AG09319 (cell line): ENCODE measurements at places on chromosomes 16 and 17.
A peak's percentile ranks its signal among the peaks of the same experiment; 100 is the strongest.

DNA sequence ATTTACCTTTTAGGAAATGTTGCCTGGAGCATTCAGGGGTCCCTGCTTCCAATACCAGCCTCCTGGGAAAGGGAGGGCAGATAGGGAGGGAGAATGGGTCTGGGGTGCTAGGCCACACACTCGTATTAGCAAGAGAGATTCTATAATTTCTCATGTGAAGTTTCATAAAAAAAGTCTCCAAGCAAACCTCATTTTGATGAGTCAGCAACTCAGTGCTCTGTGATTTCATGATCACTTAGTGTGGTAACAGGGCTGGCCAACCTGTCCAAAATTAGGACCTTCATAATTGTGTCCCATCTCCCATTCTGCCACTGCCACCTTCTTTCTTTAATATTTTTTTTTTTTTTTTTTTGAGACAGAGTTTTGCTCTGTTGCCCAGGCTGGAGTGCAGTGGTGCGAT, 41.4 kb downstream of the IGF2BP1 start:
- DNase-seq = no peak

GRCh38 chr17:11598274-11599221, at the start of gene DNAH9:
Gene DNAH9 (plus strand): TSS chr17:11598470. CDS start chr17:11598499, 29 bp downstream.
- DNase-seq = no peak

- no peak for DNase-seq
These were observed 116.7 kb downstream of the C16orf78 start for GRCh38 chr16:49490321-49490705.

DNA sequence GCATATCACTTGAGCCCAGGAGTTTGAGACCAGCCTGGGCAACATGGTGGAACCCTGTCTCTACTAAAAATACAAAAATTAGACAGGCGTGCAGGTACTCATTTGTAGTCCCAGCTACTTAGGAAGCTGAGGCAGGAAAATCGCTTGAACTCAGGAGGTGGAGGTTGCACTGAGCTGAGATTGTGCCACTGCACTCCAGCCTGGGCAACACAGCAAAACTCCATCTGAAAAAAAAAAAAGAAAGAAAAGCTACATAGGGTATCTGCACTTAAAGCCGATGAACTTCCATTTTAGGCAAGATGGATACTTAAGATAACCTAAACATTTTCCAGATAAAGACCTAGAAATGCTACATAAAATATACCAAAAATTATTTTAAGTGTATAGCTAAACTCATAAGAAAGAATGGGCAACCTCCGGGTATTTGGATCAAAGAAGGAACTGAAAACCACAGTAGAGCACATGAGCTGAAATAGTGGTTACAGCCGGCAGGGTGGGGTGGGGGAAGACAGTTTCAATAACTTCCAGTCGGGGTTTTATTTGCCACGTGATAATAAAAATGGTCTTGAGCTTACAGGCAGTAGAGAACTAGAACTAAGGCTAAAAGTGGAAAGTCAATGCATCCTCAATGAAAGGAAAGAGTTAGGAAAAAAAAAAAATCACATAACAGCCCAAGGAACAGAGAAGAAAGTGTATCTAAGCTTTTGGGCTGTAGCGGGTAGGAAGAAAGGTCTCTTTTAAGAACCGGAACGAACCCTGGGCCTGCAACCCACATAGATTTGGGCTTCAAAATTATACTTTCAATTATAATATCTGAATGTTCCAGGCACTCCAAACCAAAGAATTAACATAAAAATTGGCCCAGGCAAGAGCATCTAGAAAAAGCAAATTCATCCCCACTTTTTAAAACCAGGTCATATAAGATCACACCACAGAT, 53.1 kb downstream of the CFDP1 start:
- DNase-seq = no peak

GRCh38 chr16:19419698-19420075, 2.0 kb downstream of the TMC5 start:
- DNase-seq = no peak

DNA sequence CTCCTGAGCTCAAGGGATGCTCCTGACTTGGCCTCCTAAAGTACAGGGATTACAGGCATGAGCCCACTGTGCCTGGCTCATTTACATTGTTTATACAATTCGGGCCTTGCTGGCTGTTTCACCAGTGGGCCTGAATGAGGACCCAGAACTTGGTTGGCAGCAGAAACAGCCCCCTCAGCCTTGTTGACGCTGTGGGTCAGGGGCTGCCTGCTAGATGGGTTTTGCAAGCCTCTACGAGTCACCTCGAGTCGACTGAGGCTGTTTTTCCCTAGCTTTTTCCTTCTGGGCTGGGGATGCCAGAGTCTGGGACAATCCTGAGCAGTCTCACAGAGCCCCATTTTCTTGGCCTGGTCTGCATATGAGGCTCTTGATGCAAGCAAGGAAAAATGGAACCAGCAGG, 16.1 kb downstream of the PPL start:
- DNase-seq = no peak

DNA sequence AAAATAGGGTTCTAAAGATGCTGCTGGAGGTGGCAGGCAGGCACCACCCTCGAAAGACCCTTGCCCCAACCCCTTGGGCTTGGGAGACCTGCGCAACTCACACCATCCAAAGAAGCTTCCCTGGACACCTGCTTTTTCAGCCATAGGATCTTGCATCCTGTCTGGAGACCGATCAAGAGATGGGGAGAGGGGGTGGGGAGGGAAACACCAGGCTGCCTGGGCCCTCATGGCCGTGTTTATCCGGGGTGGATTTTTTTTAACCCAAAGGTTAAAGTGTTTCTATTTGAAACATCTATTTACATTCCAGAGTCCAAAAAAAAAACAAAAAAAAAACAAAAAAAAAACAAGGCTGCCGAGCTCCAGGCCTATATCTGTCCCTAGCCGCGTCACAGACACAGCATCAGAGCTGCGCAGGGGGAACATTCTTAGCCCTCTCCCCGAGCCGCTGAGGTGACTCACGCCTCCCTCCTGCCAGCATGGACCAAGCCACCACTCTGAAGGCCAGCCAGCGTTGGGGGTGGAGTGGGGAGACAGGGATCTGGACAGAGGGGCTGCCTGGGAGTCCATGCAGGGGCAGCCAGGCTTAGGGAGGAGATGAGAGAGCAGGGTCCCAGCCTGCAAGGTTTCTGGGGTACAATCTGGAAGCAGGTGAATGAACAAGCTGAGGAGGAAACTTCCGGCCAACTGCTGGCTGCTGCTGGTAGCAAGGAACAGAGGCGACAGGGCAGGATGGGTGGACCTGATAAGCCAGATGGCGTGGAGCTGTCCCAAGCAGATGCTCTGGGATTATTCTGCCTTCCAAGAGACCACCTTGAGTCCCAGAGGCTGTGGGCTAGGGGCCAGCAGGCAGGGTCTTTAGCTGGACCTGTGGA, 14.8 kb downstream of the HDAC5 start:
- peak; percentile 90 for DNase-seq

- no peak for DNase-seq
These were observed 1.4 kb downstream of the GCSH start for GRCh38 chr16:81094771-81095251.

DNA sequence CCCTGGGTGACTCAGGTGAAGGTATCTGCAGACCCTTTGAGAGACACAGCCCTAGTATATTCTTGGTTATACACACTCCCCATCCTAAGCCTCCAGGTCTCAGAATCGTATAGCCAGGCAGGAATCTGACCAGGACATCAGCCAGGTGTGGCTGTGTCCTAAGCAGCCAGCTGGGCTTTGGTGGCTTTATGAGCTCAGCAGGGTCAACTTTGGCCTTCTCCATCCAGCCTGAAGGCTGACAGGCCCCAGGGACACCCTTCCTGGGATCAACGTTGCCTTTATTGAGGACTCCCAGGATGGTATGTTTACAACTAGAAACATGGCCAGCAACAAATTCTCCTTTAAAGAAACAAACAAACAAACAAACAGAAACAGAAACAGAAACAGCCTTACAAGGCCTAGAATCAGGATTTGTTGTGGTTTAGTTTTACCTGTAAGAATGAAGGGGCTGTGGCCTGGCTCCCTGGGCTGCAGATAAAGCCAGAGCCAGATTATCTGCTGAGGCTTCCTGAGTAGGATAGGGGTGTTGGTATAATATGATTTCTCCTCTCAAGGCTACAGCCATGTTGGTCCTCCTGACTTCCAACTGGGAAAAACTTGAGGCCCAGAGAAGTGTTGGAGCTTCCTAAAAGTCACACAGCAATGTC, 8.5 kb downstream of the KIF19 start:
- DNase-seq = no peak

- DNase-seq = no peak
These were observed 42.8 kb upstream of the GSE1 start for GRCh38 chr16:85570213-85570734.

DNA sequence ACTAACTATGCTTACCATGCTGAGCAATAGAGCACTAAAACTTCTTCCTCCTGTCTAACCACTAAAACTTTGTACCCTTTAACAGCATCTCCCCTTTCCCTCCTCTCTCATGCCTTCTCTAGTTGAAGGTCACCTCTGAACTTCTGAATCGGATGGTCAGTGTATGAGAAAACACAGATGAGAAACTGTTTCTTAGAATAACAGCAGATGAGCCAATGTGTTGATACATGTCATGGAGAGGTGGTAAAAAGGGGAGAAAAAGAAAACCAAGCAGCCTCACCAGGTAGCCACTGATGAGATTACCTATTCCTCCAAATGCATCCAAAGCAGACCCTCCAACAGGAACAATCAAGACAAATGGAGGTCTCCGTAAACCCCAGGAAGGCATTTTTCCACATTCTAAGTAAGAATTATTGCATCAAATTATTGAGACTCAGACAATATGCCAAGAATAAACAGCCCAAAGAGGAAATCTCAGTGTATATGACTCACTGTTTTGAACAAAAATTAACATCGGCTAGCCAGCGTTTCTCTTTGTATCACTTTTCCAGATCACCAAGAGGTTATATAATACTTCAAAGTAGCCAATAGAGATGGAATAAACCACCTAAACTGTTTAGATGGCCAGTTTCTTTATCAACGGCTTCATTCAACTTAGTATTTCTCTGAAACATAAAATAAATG, 793.3 kb upstream of the SOX9 start:
- DNase-seq = peak; percentile 23

DNA sequence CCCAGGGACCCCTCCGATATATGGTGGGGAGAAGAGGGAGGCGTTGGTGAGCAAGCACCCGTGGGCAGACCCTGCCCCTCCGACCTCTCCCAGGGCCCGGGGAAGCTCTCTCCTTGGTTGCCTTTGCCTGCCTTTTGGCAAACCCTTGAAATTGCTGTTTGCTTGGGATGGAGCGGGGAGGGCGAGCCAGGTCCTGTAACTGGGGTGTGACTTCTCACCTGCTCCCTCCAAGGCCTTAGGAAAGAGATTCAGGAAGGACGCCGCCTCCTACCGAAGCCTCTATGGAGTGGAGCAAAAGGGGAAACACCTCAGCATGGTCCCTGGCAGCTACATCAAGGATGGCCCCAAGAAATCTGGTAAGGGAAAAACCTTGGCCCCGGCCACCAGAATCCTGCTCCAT, 4.6 kb downstream of the C16orf78 start:
- DNase-seq = no peak

- DNase-seq = no peak
These were observed 47.7 kb upstream of the XYLT1 start for GRCh38 chr16:17518441-17518840.

DNA sequence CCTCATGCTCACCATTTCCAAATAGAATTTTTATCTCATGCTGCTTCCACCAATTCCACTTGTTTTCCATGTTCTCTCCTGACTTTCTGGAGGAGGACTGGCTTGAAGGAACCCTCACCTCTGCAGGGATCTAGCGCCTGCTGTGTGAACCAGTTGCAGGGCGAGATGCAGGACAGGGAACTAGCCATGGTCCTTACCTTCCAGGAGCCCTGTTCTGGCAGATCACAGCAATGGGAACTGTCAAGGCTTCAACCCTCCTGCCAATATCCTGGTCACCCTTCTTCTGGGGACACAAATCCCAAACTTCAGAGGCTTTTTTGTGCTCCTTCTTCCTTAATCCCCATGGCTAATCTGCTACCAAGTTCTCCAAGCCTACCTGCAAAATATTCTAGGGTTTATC, 60.4 kb upstream of the MMP2 start:
- no peak for DNase-seq

DNA sequence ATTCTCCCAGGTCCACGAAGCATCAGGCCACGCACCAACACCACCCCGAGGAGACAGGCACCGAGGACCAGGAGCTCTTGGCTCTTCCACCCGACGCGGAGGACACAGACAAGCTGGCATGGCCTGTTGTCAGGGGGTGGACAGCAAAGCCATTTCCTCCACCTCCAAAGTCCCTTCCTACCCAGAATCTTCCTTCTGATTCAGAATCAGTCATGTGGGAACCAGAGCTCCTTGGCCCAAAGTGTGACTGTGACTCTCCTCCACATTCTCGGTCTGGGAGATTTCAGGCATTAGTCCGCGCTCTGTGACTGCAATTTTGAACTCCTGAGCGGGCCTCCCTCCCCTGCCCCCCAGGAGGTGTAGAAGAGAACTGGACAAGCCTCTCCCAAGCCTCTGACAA, 9.2 kb downstream of the DNAH17 start:
- no peak for DNase-seq

- DNase-seq = no peak
These were observed 27.2 kb upstream of the ITGA3 start for GRCh38 chr17:50028736-50029120.

DNA sequence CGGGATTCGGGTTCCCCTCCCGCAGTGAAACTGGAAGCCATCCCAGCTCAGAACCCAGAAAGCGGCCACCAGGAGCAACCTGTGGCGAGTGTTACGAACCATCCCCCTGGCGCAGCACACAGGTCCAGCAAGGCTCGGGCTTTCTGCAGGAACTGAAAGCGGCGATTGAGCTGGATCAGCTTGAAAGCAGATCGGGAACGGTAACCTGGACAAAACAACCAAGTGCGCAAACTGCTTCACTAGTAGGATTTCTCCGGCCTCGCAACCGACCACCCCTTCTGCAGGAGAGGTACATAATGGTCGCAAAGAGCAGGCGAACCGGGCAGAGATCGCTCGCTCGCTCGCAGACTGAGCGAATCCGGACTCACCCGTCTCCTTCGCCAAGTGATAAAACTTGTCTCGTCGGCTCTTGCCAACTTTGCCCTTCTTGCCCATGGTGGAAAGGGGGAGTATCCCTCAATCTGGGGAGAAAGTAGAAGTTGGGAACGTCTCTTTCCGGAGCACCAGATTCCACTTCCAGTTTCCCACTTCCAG, 696 bp upstream of the PSMC5 start:
- no peak for DNase-seq

DNA sequence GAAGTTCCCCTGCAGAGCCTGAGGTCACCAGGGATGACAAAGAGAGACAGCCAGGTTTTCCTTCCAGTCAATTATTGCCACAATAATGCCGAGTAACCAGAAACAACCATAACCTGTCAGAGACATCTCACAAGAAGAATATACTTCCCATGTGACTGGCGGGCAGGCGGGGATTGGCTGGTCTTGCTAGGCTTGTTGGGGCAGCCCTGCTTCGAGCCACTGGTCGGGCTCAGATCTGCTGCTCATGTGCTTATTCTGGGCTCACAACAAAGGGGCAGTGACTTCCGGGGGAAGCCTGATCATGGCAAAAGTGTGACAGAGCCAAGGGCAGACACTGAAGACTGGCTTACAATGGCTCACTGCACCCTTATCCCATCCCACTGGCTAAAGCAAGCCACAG, 48.1 kb upstream of the IRX6 start:
- DNase-seq = no peak

DNA sequence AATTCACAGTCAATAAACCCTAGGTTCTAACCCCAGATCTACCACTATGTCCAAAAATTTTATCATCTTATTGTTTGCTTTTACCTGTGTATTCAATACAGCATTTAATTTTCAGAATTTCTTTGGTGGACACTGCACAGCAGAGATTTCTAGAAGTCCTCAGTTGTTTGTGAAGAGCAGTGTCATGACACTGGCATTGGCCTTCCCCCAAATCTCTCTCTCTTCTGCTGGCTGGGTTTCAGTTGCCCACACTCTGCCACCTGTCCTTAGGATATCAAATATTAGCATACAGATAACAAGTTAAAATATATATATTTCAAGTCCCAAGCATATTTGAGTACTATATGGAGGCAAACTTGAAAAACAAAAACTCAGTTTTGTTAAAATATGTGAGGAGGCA, 2.0 kb upstream of the THUMPD1 start:
- DNase-seq = no peak
